ENCODE measurements at places on chromosomes 5 and 9.
A peak's percentile ranks its signal among the peaks of the same experiment; 100 is the strongest.

GRCh38 chr9:35553670-35554543, 51.2 kb upstream of the TESK1 start:
- H3K27me3 ChIP-seq: no peaks in the 10 kb centered on the region
- no peaks in the 10 kb centered on the region for H3K36me3 ChIP-seq
- no peak overlapping the region for H3K4me3 ChIP-seq

GRCh38 chr9:135022191-135022870, 65.1 kb upstream of the OLFM1 start:
- no peak for DNase-seq
- no peaks in the 10 kb centered on the region for H3K4me1 ChIP-seq
- no peak overlapping the region for H3K27ac ChIP-seq
- H3K36me3 ChIP-seq: no peaks in the 10 kb centered on the region
- H3K27me3 ChIP-seq: no peaks in the 10 kb centered on the region
- H3K4me3 ChIP-seq: no peak overlapping the region

DNA sequence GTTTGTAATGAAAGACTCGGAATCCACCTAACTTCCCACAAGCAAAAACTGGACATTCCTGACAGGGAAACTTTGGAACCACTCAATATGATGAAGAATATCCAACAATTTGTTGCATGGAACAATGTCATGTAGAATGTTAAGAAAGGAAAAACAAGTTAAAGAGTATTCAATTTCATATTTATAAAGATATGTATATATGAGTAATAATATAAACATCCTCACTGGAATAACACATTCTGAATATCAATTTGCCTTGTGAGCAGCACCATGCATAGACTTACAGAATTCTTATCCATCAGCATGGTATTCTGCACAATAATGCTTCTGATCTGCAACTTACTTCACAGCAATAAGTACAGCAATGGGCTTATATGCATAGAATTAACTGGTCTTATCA, 650.3 kb downstream of the SEMA5A start:
- no peak for DNase-seq
- H3K27me3 ChIP-seq: no peaks in the 10 kb centered on the region
- no peak overlapping the region for H3K4me3 ChIP-seq

DNA sequence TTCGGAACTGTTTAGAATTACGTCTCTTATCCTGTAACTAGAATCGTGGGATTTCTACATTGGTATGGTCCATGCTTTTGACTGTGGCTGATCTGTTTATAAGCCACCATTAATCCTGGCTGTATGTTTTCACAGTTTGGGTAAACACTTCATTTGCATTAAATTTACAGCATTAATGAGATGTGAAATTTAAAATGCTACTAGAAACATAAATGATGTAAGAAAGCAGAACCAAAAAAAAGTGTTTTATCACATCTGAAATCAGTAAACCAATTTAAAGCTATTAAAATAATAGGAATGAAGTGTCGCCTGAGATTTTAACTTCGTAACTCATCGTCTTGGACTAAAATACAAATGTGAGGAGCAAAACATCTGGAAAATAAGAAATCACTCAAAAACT, 201.7 kb downstream of the NFIB start:
- H3K4me1 ChIP-seq: no peaks in the 10 kb centered on the region
- H3K36me3 ChIP-seq: no peaks in the 10 kb centered on the region
- no peaks in the 10 kb centered on the region for H3K27me3 ChIP-seq
- DNase-seq: no peak
- no peak overlapping the region for H3K27ac ChIP-seq

GRCh38 chr5:52989025-52989780, at the start of gene ITGA2:
ITGA2 (plus strand) TSS chr5:52989352; CDS start chr5:52989469, 117 bp downstream.
- H3K27me3 ChIP-seq: no peaks in the 10 kb centered on the region
- H3K36me3 ChIP-seq: peaks cover 4% of the 10 kb centered on the region
- H3K4me1 ChIP-seq: peaks cover 38% of the 10 kb centered on the region
- H3K4me3 ChIP-seq: peak within 1 kb of the TSS; percentile 92
- H3K27ac ChIP-seq: peak within 1 kb of the TSS; percentile 92

DNA sequence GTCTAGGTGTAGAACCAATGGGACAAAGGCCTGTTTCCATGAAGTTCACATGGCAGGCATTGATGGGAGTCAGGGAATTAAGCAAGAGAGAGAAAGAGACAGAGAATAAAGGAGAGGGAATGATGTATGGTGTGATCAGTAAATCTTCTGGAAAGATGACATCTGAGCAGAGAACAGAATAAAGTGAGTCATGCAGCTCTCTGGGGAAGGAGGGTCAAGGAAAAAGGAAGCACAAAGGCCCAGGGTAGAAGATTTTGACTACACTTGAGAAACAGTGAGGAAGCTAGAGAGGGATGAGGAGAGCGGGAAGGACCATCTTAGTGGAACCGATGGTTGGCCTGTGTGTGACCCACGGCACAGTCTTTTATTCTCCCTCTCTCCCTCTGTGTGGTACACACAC, 425.9 kb downstream of the SPOCK1 start:
- peaks cover 3% of the 10 kb centered on the region for H3K27me3 ChIP-seq
- H3K4me3 ChIP-seq: no peak overlapping the region
- H3K4me1 ChIP-seq: no peaks in the 10 kb centered on the region

GRCh38 chr5:179610903-179611265, 12.6 kb downstream of the HNRNPH1 start:
- H3K4me3 ChIP-seq: no peak overlapping the region
- peaks cover 29% of the 10 kb centered on the region for H3K36me3 ChIP-seq
- peak overlapping the region; percentile 2 for H3K27ac ChIP-seq
- no peaks in the 10 kb centered on the region for H3K27me3 ChIP-seq

GRCh38 chr5:35151146-35151920, 79.0 kb downstream of the PRLR start:
- no peaks in the 10 kb centered on the region for H3K4me1 ChIP-seq
- no peaks in the 10 kb centered on the region for H3K27me3 ChIP-seq
- no peak overlapping the region for H3K27ac ChIP-seq
- no peak overlapping the region for H3K4me3 ChIP-seq
- no peak for DNase-seq
- no peaks in the 10 kb centered on the region for H3K36me3 ChIP-seq

DNA sequence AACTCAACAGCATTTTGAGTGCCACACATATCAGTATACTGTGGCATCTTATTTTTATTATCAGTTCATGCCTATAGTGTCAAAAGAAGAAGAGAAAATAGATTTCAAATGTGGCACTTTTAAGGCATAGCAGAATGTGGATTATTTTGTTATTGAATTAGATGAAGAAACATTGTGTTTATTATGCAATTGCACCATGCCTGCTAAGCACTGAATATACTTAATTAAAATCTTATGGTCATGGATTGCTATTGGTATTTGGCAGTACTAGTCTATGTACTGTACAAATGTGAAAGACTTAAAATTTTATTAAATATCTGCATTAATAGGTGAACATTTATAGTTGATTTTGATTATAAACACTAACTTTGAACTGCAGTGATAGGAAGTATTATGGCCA, 128.8 kb downstream of the FER start:
- no peak overlapping the region for H3K27ac ChIP-seq
- no peaks in the 10 kb centered on the region for H3K4me1 ChIP-seq
- no peak for DNase-seq
- no peaks in the 10 kb centered on the region for H3K27me3 ChIP-seq
- no peaks in the 10 kb centered on the region for H3K36me3 ChIP-seq

- H3K4me3 ChIP-seq: no peak overlapping the region
- no peak overlapping the region for H3K27ac ChIP-seq
- H3K27me3 ChIP-seq: no peaks in the 10 kb centered on the region
- H3K36me3 ChIP-seq: no peaks in the 10 kb centered on the region
These were observed 396.9 kb downstream of the PDE4D start for GRCh38 chr5:59496524-59497134.

GRCh38 chr5:56656846-56657726, 158.3 kb upstream of the MAP3K1 start:
- no peaks in the 10 kb centered on the region for H3K36me3 ChIP-seq
- DNase-seq: no peak
- H3K4me3 ChIP-seq: no peak overlapping the region
- peaks cover 7% of the 10 kb centered on the region for H3K27me3 ChIP-seq

DNA sequence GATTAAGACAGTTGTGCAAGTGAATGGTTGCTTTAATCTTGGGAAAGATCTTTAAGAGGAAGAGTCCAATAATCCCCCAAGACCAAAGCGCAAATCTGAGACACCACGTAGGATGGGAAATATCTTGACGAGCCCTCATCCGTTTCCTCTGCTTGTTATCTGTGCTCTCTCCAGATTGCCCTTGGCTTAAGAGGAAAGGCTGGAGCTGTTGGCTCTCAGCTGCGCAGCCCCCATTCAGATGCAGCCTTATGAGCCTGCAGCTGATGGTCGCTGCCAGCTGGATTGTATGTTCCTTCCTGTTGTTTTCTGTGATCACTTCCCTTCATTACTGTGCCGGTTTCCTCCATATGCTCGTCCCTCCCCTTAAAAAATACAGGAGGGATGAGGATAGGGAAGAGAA, 47.7 kb downstream of the PWWP2A start:
- no peaks in the 10 kb centered on the region for H3K27me3 ChIP-seq
- H3K4me3 ChIP-seq: no peak overlapping the region
- no peak overlapping the region for H3K27ac ChIP-seq
- no peaks in the 10 kb centered on the region for H3K36me3 ChIP-seq

DNA sequence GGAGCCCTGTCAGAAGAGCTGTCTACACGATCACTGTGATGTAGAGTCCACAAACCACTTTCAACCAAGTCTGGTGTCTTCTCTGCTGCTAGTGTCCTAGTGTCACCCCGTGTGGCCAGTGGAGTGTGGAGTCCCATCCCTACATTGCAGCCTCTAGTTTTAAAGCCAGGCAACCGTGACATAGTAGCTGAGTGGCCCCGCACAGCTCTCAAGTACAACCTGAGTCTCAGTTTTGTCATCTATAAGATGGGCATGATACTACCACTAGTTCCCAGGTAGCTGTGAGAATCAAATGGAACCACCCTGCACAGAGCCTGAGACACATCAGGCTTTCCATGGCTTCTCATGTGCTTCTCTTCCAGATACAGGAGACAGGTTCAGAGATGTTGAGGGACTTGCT, 43.2 kb upstream of the AKNA start:
- no peaks in the 10 kb centered on the region for H3K36me3 ChIP-seq
- no peak overlapping the region for H3K27ac ChIP-seq
- no peak overlapping the region for H3K4me3 ChIP-seq
- H3K27me3 ChIP-seq: no peaks in the 10 kb centered on the region
- no peak for DNase-seq
- no peaks in the 10 kb centered on the region for H3K4me1 ChIP-seq

GRCh38 chr5:178284996-178285395, 52.4 kb upstream of the PHYKPL start:
- peaks cover 8% of the 10 kb centered on the region for H3K4me1 ChIP-seq
- no peak overlapping the region for H3K27ac ChIP-seq
- H3K27me3 ChIP-seq: peaks cover 6% of the 10 kb centered on the region
- no peak overlapping the region for H3K4me3 ChIP-seq
- no peak for DNase-seq

- H3K36me3 ChIP-seq: no peaks in the 10 kb centered on the region
- peaks cover 7% of the 10 kb centered on the region for H3K4me1 ChIP-seq
These were observed 4.2 kb downstream of the B4GALT7 start for GRCh38 chr5:177604116-177604521.

DNA sequence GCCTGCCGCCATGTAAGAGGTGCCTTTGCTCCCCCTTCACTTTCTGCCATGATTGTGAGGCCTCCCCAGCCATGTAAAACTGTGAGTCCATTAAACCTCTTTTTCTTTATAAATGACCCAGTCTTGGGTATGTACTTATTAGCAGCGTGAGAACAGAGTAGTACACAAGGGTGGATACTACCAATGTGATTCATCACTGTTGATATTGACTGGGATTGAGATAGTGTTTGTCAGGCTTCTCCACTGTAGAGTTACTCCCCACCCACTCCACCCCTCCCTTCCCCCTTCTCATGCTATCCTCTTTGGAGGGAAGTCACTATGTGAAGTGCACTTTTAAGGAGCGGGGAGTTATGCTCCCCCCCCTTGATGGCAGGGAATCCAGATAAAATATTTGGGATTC, 11.4 kb upstream of the CRHBP start:
- DNase-seq: no peak
- no peaks in the 10 kb centered on the region for H3K4me1 ChIP-seq
- H3K27ac ChIP-seq: no peak overlapping the region
- H3K4me3 ChIP-seq: no peak overlapping the region
